Cerebellar nuclear complex (tissue), 1 donor: ENCODE measurements at places on chromosomes 2 and 18.

GRCh38 chr2:148966438-148966758 lies 72.1 kb upstream of the LYPD6B start:
- no peak for DNase-seq

- no peak for DNase-seq
Observed at GRCh38 chr2:200247494-200247893, 59.0 kb upstream of the SPATS2L start.

- DNase-seq, result no peak
Observed at GRCh38 chr2:201130524-201131186, 14.7 kb downstream of the CFLAR start.

DNA sequence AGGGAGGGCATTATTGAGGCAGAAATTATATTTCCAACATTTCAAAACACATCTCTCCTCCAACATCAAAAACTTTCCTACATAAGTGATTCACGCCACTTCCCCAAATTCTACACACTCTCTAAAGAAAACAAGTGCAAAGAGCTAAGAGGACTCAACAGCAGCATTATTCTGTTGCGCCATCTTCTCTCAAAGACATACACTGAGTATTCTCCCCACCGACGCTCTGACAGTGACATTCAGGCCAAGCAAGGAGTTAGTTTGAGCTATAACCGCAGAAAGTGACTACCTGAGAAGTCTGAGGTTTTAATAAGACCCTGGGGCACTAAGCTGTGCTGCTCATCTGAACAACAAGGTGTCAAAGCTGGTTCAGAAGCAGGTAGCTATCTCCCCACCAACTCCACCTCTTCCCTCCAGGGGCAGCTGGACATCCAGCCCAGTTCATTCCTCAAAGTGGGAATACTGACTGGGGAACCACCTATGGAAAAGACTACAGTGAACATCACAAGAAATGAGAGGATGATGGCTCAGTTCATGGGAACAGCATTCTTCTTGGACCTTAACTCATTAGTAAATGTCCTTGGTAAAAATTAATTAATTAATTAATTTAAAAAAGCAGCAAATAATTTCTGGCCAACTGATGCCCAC lies 309.5 kb upstream of the CCDC68 start:
- no peak for DNase-seq

DNA sequence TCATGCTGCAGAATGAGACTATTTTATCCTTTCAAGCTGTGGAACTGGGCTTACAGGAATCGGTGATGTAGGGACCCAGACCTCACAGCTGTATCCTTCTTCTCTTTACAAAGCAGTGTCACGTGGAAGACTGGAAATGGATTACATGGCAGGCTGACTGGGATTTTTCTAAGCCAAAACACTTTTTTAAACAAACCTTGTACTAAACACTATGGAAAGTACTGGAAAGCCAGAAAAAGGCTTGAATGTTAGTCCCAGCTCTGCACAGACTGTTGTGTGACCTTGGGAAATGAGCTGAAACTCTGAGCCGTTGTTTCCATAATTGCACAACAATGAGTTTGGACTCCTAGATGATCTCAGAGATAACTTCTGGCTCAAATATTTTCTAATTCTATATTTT lies 7.6 kb upstream of the ADAM23 start:
- no peak for DNase-seq

GRCh38 chr2:112163541-112163981 lies 25.4 kb downstream of the FBLN7 start:
- DNase-seq, result no peak

DNA sequence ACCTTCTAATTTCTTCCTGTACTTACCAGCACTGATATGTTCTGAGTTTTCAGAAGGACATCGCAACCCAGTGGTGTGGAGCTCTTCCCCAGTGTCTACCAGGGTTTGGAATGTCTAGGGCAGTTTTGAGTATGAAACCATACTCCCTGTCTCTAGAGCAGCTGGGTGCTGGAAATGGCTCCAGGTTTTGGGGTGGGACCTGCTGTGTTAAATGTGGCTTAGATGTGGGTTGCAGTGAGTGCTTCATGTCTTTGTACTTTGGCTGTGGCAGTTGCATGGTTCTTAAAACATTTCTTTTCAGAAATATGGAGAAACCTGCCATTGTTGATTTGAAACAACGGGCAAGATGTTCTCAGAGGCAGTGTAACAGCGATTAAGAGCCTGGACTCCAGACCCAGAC lies 48.5 kb downstream of the ACSL3 start:
- no peak for DNase-seq

- no peak for DNase-seq
Observed at GRCh38 chr2:241595600-241596140, 37.1 kb downstream of the BOK start.

- DNase-seq, result no peak
Observed at GRCh38 chr2:54598347-54599325, 124.8 kb upstream of the EML6 start.

DNA sequence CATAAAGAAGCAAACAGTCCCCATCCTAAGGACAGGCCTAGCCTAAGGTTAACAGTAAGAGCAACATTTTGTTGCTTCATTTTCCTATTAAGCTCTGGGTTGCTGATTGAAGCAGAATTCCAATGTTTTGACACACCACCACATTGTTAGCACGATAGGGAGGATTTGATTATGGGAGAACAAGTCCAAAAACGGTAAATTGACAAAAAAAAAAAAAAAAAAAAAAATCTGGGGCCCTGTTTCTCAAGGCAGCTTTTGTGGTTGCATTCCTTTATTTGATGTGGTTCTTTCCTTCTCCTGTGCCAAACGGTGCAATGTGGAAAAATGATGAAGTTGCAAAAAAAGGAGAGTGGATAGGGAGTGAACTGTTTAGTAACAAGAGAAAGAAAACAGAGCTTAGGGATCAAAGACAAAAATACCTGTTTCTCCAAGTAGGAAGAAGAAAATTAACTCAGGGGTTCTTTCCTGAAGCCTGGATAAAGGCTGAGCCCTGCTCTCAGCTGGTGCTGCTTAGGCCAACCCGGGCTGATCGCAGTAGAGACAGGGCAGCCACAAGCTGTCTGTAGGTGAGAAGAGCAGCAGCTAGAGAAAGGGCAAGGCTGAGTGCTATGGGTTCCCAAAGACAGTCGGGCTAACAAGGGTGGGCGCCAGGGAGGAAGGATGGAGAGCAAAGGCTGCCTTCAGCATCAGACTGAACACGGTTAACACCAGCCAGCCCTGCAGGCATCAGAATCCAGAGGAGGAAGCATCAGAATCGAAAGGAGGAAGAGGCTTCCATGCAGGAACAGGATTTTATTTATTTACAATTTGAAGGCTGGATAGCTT lies 167.8 kb upstream of the FOSL2 start:
- no peak for DNase-seq

DNA sequence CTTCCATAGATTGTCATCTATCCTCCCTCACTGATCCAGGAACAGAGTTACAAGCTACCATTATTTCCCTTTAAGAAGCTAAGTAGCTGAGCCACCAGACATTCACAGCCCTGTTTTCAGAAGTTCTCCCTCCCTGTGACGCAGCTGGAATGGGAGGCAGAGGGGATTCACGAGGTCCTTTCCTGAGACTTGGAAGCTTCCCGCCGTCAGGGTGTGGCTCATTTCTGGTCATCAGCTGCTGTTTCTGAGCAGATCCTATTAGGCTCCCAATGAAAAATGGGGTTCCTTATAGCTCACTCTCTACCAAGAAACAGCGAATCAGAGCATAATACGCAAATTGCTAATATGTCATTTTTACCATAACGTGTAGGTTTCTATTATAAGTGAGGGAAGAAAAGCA lies 559.3 kb upstream of the ID2 start:
- DNase-seq, result no peak

DNA sequence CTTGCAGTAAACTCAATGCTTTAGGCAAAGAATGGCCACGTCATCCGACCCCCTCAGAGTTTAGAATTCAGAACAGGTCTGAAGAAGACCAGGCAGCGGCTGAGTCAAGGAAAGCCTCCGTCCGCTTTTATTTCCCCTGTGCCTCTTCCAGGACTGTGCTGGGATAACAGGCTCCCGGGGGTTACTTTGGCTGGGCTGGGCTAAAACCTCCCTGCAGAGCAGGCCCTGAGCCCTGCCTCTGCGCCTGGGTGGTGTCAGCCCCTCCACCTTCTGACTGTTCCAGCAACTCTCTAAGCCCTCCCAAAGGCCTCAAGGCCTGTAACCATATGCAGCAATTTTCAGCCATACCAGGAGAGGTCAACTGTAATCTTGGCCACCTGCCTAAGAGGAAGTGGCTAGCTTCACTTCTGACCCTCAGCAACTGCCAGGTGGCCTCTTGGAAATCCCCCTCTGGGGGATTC lies 166.5 kb downstream of the RPIA start:
- DNase-seq, result no peak

DNA sequence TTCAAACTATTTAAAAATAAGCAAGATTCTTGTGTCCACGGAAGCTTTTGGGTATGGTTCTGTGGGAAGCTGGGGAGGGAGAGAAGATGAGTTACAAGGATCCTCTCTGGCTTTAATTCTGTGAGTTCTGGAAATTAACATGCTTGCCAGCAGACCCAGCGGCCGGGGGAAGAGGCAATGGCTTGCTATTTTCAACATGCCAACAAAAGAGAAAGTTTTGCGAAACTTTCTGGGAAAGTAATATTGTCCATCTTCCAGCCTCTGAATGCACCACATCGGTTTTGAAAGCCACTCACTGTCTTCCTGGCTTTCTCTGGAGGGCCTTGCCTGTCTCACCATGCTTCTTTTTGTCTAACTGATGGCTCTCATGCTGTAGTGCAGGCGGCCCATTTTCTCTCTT lies 85.7 kb downstream of the EN1 start:
- DNase-seq, result no peak

DNA sequence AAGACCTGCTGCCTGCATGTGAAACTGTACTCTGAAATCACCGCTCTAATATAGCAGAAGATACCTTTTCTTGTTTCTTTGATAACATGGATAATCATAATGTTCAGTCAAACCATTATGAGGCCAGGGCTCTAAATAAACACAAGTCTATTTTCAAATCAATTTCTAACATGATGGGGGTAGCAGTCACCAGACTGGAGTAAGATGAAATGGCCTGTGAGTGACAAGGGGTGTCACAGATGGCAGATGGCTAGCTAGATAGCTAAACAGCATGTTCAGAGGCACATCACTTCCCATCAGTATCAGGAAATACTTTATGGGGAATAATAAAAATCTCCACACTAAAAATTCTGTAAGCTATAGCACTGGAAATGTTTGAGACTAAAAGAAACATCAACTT lies 14.0 kb downstream of the MBD2 start:
- DNase-seq, result no peak

- DNase-seq, result no peak
Observed at GRCh38 chr2:233223059-233223894, 28.2 kb upstream of the ATG16L1 start.

- no peak for DNase-seq
Observed at GRCh38 chr2:182907081-182907830, 40.8 kb upstream of the FRZB start.

GRCh38 chr2:126880817-126881216 lies 17.9 kb upstream of the TEX51 start:
- DNase-seq, result no peak

DNA sequence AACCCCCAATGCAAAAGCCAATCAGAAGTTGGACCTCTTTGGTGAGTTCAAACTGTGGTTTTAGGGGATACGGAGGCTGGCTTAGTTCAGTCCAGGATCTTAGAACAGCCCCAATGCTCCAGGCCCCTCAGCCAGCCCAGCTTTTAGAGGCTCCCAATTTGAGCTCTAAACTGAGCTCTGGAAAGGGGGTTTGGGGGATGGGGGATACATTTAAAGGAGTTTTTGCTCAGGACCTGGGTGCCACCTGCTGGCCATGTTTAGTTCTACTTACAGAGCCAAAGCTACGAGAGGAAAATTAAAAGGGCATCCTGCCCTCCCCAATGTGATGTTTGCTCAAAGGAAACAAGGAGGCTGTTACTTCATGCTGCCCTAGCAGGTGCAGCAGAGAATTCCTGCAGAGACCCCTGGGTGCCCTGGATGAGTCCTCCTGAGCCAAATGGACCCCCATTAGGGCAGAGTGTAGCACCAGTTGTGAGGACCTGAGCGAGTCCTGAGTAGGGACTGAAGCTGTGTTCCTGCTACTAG lies 15.9 kb upstream of the TMEM214 start:
- DNase-seq, result no peak

- DNase-seq, result no peak
Observed at GRCh38 chr2:207162316-207162715, 3.4 kb downstream of the KLF7 start.

DNA sequence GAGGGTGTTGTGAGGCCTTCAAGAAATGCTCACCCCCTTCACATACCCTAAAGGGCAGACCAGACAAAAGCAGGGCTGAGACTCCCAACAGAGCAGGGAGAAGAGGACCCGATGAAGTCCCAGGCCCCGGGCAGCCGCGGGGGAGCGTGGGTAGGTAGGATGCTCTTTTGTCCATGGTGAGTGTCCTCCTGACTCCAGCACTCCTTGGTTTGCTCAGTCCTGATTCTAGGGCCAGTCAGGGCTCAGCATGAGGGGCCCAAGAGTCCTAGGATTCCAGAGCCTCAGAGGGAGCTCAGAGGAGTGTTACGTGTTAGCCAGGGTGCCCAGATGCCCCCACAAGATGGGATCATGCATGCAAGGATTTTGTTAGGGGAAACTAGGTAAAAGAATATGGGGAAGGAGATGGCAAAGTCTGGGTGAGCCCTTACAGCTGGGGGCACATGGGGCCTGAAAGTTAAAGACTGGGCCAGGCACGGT lies 64.8 kb downstream of the SMAD7 start:
- no peak for DNase-seq

DNA sequence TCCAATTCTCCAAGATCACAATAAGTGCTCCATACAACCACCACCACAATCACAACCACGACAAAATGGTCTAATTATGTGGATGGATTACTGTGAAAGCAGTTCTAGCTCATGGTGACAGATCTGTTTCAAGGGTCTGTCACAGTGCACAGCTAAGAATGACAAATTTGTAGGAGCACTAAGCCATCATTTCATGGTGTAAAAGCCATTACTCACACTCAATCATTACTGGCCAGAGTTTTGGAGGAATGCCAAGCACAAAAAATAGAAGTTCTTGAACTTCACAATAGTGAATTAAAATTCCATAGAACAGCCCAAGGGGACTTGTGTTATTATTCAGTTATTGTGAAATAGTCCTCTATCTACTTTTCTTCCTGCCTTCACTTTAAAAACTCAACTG lies 2.3 kb downstream of the CPS1 start:
- DNase-seq, result no peak

DNA sequence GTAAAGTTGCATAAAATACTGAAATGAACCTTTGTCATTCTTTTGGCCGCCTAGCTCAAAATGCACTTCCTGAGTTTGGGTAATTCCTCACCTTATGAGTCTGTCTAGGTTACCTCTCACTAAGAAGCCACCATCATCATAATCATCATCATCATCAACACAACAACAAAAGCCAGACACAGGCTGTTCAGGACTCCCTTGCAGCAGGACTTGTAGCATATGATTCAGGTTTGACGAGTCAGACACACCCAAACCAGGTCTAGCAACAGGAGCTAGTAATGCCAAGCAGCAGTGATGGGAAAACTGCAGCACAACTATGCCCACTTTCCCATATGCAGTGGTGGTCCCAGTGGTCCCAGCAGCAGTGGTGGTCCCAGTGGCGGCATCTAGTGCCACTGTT lies 2.8 kb upstream of the SGO2 start:
- no peak for DNase-seq
